Thoracic aorta (tissue), 2 donors: ENCODE measurements at places on chromosomes 4 and X.

DNA sequence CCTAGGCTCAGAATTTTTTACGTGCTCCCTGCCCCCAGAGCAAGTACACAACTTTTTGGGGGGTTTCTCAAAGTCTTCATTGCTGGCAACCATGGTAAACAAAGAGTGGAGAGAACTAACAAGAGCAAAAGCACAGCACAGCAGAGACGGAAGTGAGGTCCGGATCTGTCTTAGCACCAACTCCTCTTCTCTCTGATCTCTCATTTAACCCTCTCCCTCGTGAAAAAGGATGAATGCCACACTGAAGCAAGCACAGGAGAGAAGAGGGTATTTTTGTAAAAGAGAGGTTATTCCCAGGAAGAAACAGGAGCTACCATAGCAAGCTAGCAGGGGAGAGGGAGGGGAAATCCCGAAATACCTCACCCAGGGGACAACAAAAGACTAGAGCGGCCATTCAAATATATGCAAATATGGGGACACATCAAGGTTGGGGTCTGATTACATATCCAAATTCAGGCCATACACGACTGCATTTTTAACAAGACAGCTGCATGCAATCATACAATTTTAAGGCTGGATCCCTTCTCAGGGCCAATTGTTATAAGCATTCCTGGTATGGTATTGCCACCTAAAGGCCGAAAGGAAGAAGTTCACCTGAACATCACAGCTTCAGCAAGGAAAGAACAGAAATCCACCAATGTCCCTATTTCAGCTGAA is 46.6 kb downstream of the CD40LG start:
- no peak for DNase-seq

GRCh38 chrX:10007621-10008020 is 40.5 kb downstream of the CLDN34 start:
- no peak for DNase-seq

- no peak for DNase-seq
Measured at GRCh38 chrX:37765507-37765906, 14.4 kb upstream of the CYBB start.

DNA sequence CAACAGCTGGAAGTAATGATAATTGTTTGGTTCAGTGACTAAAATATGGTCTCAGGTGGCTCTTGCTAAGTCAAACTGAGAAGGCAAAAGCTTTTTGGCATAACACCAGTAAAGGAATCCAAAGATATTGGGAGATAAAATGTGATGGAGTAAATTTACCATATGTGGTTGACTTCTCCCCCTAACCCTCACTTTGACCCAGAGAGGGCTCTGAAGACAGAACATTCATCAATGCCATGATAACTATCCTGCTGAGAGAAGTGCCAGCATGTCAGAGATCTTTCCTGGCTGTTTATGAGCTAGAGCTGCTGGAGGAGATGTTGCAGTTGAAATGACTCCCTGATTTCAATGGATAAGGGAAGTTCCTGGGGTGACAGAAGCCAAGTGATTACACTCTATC is 213.4 kb downstream of the SPCS3 start:
- DNase-seq: no peak

DNA sequence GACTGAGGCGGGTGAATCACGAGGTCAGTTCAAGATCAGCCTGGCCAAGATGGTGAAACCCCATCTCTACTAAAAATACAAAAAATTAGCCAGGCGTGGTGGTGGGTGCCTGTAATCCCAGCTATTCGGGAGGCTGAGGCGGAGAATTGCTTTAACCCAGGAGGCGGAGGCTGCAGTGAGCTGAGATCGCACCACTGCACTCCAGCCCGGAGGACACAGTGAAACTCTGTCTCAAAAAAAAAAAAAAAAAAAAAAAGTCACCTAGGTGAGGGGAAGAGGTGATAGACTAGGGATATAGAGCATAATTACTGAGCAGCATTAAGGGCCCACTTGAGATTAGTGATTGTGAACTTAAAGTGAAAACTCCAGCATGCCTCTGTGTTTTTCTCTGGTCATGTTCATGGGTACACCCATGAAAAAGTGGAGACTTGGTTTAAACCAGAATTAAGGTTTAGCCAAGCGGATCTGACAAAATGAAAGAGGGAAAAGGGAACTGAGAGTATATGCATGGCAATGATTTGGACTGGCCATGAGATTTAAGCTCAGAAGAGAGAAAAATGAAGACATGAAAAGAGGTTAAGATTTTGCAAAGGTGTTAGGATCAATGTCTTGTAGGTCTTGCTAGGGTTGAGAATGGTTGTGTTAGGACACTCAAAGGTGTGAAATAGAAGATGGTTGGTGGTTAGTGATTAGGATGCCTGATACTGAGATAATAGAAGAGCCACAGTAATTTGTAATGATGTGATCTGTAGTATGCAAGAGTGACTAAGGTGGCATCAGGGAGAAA is 105.0 kb downstream of the RAB28 start:
- DNase-seq: no peak

DNA sequence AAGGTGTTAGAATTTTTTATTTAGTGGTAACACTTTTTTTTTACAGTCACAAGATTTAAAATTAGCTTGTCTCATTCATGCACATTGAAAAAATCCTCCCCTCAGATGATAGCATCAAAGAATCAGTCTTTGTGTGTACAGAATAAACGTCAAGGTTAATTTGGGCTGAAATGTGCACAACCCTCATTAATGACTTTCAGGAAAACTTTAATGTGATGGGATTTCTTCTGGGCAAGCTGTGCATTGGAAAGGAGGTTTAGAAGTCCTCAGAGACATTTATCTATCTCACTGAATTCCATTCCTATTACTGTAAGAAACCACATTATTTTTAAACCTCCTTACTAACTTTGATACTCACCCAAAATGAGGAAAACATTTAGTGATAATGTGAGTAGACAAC is 88.2 kb upstream of the TECRL start:
- DNase-seq: no peak

DNA sequence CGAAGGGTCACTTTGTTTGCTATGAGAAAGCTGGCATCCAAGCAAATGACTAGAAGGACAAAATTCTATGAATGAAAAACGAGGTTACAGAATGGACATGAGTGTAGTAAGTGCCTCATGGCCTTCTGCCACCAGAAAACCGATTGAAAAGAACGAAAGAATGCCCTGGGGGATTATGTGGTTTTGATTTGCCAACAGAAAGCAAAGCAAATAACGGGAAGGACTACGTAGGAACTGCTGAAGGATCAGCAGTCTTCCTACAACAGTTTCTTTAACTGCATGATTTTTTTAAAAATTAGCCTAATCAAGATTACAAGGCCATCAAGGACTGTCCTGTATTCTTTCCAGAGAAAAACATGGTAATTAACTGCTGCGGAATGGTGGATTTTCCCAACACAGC is 50.6 kb downstream of the NRK start:
- no peak for DNase-seq

- no peak for DNase-seq
Measured at GRCh38 chrX:10513974-10514373, 106.4 kb downstream of the MID1 start.

DNA sequence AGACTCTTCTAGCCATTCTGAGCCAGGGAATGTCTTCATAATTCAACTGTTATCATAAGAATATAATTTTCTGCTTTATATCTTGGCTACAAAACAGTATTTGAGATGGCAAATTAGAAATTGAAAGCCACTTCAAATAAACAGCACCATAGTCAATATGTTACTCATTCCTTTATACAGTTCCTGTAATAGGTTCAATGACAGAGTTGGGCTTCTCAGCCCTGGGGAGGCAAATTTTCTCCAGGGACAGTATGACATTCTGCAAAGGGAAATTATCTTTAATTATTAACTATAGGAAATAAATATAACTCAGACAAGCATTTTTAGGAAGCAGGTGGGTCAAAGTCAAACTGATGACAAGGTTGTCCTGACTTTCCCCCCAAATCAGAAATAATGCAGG is 71.9 kb upstream of the RPS6KA6 start:
- DNase-seq: no peak

DNA sequence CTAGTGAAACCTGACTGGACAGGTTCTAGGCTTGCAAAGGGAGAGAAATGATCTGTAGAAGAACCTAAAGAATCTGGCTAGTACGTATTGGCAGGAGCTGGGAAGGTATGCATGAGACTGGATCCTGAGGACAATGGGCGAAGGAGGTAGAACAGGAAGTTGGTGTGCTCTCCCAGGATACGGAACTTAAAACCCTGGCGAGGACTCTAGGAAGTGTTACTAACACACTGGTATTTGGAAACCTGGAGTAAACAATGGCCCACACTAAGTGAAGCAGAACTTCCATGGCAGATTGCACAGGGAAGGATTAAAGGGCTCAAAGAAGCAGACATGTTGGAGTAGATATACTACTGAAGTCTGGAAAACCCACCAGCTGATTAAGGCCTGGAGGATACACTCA is 9.1 kb downstream of the SYN1 start:
- no peak for DNase-seq

- no peak for DNase-seq
Measured at GRCh38 chr4:99047710-99048109, 40.9 kb downstream of the ADH5 start.

GRCh38 chr4:2295500-2295899 is 33.6 kb upstream of the MXD4 start:
- DNase-seq: no peak

DNA sequence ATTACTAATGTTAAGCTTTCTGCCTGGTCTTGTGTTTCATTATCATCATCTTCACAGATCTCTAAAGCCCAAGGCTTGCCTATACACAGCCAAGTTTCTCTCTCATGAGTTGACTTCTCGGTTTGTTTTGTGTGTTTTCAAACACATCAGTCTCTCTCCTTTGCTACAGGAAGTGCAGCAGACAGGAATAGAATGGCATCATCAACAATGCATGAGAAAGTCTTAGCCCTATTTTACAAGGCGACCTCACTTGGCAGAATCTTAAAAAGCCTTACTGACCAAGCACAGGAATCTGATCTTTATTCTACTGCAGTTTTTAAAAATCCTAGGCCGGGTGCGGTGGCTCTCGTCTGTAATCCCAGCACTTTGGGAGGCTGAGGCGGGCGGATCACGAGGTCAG is 36.8 kb downstream of the CC2D2A start:
- no peak for DNase-seq

GRCh38 chr4:7699825-7700224 is 239.8 kb downstream of the AFAP1 start:
- no peak for DNase-seq

DNA sequence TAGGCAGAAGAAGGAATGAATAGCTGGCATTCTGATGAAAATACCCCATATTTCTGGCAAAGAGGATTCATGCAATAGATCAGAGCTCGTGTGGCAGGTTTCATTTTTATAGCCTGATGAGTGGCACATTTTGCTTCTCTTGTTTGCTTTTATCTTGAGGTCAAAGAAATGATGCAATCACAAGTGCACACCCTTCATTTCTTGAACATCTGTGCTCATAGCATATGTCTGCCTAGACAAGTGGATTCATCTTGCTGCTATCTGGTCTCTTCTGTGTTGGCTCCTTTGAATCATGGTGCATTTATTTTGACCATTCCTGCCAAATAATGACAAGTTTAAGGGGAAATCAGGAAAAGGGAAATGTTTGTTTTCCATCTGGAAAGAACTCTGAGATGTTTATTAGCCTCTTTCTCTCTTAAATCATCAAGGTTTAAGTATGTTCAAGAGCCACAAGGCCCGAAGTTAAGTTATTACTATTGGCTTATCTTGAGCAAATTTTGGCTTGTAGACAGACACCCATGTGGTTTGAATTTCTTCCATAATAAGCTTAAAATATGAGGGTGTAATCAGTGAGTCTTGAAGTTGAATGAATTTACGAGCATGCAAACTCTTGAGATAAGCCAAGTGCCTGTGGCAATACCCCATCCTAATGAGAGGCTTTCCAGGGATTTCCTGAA is 59.3 kb upstream of the HS3ST1 start:
- DNase-seq: no peak

DNA sequence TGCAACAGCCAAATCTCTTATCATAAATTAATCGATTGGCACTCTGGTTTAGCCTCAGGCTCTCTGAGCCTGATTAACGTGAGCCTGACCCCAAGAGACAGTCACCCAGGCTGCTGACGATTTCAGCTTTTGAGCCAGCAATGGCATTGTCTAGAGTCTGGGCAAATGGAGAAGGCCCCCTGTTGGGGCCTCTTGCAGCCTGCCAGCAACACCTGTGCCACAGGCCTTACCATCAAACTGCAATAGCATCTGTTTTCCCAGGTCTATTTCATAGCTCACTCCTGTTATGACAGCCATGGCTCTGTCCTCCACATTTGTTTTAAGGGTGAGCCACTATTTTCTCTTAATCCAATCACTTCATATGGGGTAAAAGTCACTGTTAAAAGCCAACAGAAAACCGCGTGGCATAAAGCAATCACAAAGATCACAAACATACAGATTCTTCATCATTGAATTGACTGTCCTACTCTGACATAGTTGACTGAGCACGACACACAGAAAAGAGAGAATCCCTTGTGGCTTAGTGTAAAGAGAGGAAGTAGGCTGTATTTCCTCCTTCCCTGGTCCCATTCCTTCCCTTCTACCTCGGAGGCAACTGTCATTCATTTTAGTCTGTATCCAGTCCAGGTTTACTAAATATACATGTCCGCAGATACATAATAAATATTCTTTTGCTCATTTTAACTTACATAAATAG is 47.8 kb downstream of the SLC9A7 start:
- DNase-seq: no peak

DNA sequence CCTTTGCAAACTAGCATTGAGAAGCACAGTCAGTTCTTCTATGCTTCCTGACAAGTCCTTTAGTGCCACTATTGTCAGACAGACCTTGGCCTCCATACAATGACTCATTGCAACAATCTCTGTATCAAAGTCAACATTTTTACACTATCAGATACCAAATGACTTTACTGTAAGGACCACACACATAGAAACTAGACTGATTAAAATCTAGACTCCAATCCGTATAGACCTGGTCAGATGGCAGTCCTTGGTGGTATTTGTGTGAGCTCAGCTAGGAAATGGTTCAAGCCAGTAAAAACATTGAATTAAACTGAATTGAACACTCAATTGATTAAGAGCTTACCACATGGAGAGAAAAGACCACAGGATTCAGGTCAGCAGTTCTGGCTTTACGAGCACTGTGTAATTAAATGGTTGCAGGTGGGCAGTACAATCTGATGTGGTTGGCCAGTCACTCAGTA is 549.8 kb upstream of the LCORL start:
- DNase-seq: no peak

GRCh38 chrX:19805046-19805690 is 82.2 kb downstream of the SH3KBP1 start:
- DNase-seq: no peak

DNA sequence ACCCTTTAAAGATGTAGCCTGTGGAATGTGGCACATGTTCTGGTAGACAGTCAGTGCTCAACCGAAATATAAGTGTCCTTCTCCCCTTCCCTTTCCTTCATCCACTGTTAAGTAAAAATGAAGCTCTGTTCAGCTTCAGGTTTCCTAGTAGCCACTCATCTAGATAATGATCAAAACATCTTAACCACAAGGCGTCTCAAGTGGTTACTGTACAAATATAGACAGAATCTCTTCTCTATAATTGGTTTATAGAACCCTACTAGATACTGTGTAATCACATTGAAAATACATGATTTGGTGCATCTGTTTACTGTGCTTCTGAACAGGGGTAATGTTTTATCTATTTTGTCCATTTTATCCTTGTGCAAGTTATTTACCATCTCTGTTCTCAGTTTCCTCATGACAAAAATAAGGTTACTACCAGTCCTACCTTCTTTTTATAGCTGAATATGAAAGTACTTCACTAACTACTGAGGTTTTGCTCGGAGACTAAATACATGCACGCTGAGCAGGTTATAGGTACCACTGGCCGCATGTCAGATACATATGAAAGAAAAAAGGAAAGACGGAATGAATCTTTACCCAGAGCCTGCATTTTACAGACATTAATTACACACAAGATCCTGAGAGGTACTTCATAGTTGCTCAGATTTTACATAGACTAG is 20.3 kb upstream of the SLC25A4 start:
- DNase-seq: no peak

GRCh38 chr4:139642364-139642763 is 23.3 kb upstream of the MGST2 start:
- no peak for DNase-seq
